ENCODE measurements at places on chromosomes 11 and 22.

GRCh38 chr11:125257190-125257579 is 92.6 kb downstream of the PKNOX2 start:
- no peak for DNase-seq

- DNase-seq: no peak
Measured at GRCh38 chr11:12581923-12582322, 92.3 kb upstream of the TEAD1 start.

DNA sequence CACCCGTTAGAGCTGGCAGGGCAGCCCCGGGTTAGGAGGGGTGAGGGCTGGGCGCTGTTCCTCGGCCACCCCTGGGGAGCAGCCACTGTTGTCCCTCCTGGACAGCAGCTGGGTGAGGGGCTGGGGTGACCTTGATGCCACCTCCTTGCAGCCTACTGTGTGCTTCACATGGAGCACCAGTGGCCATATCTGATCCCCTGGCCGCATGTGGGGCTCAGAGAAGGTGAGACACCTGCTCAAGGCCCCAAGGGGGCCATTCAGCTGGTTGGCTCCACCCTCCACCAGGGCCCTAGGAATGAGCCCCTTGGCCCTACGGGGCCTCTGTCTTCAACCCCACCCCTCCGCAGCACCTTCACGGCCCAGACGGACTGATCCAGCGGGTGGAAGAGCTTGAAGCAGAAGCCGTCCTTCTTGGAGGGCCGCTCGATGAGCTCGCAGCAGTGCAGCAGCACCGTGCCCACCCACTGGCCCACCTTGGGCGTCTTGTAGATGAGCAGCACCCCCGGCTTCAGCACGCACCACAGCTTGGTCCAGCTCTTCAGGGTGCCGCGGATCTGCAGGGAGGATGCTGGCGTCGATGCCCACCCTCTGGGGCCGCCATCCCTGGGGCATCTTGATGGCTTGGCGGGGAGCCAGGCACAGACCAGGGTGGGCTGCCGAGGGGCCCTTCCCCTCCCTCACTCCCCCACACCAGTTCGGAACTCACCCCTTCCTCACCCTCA is 44.9 kb downstream of the OSBPL5 start:
- peak; percentile 20 for DNase-seq

DNA sequence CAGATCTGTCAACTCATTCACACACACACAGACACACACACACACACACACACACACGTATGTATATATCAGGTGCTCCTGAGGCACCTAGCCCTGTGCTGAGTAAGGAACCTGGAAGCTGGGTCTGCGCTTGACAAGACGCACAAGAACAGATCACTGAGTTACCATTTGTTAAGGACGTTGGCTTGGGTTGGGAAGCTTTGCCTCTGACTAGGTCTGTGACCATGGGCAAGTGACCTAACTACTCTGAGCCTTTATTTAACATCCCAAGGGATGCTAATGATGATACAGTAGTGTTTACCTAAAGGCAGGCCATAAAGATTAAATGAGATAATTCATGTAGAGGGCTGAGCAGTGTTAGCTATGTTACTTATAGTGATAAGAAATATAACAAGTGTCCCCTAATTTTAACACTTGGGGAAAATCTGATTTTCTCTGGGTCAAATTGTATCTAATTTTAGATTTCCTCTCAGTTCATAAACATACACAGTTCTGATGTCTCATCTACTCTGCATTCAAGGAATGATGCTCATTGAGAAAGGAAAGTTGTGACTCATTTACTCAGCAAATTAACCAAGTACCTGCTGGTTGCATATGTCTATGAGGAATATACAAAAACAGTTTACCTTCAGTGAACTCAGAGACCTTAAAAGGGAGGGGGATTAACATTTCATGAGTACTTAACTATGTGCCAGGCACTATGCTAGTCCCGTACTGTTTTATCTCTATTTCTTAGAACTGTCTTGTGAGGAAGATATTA is 13.6 kb downstream of the RNF185 start:
- no peak for DNase-seq

GRCh38 chr11:15123849-15124248 is 9.1 kb downstream of the INSC start:
- DNase-seq: no peak

DNA sequence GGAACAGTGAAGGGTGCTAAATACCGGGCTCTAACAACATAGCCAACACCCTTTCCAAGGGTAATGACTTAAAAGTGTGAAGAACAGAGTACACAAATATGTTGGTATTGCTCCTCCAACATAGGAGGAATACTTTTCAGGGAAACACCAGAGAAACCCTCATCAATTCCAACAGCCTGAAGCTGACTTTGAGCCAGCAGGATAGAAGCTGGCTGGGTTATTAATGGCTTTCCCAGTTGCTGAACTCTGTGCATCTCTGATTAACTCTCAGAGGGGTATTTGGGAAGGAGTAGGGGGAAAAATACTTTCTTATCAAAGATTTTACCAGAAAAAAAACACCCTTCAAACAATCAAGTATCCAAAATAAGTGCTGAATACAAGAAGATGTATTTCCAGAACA is 95.6 kb downstream of the AMBRA1 start:
- peak; percentile 36 for DNase-seq

Data from femur (tissue), 1 donor.